Karpas-422 (cell line): ENCODE measurements at places on chromosomes 3 and 15. TPM values are rescaled to one million over a fixed set of nuclear protein-coding genes. Genes with fewer than 3 reads are reported as not detected.

CHRNA3 gene
- not detected in 2 replicates for total RNA-seq

DNA sequence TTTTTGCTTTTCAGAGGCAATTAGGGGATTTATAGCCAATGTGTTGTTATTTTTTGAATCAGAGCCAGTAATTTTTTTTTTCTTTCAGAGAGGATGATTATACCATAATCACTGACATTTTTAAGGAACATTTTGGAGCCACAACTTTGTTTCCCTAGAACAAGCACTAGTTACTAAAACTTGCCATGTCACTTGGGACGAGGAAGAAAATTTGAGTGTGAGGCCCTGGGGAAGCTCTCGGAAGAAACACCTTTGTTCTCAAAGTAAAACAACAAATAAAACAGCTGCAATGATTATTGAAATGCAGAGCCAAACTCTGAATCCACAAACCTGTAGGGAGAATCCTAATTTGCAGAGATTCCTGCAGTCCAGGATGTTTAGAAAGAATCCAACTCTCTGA is 69.7 kb downstream of the PDZRN3 start:
- no peak for DNase-seq

CGNL1 gene
- total RNA-seq, result not detected in 2 replicates

GRCh38 chr15:66847565-66847991 is 145.5 kb downstream of the SMAD6 start:
- no peak for DNase-seq

ITIH3 gene
- total RNA-seq, result not detected in 2 replicates

DNA sequence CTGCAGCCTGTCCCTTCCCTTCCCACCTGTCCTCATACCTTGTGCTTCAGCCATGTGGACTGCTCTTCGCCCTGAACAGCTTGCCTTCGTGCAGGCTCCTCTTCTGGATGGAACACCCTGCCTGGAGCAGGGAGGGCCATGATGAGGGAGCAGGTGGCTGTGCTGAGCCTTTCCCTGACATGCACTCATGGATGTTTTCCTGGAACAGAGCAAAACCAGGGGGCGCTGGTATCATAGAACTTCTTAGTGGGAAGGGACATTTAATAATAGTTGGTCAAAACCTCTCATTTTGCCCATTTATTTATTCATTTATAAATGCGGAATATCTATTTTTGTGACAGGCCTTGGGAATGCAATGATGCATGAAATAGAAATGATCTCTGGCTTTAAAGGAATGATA is 149.3 kb downstream of the CACNA1D start:
- no peak for DNase-seq

- no peak for DNase-seq
Measured at GRCh38 chr3:16304061-16305010, 39.3 kb downstream of the OXNAD1 start.

DCLK3 gene
- not detected in 2 replicates for total RNA-seq

DNA sequence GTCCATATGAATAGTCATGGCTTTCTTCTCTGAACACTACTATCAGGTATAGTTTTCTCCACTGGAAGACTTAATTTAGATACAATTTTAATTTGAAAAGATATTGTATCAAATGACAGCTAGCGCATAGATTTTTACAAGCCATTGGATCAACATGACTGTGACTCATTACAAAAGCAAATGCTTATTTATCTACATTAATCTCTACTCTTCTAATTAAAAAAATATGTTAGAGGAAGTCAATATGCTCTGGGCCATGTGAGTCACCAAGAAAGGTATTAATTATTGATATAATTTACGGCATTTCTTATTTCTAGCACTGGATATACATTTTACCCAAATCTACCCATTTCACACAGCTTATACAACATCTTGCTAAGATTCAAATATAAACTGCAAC is 800.3 kb upstream of the GBE1 start:
- DNase-seq, result no peak

DNA sequence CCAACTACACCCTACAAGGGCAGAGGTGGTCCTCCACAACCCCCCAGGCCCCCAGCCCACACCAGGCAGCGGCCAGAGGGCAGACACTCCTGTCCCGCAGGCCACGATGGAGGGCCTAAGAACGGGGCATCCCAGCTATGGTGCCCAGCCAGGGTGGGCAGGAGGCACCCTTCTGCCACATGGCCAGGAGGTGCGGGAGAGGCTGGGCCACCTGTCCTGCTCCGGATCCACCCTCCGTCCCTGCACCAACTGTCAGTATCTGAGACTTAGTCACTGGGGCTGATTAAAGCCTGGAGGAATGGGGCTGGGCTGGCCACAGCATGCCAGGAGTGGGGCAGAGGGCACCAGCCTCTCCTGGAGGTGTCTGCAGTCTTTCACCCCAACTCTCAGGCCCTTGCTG is 37.9 kb downstream of the TNK2 start:
- DNase-seq, result no peak

DNA sequence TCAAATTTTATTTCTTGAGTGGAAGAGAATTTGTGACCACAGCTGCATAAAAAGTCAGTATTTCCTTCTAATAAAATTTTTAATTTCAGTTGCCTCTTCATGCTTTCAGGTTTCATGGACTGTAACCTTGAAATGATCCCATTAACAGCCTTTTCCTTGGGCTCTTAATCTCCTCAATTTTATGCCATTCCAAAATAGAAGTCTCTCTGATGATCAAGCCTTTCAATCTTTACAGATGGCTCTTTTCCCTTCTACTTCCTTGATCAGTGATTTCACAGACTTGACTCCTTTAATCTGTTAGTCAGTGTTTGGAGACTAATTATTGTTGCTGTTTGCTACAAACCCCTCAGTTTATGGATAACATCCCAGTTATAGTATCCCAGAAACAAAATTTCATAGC is 11.9 kb downstream of the TSC22D2 start:
- no peak for DNase-seq

GAP43 gene
- not detected in 2 replicates for total RNA-seq

FEZF2 gene
- total RNA-seq, result not detected in 2 replicates

SCN11A gene
- 0.07 TPM in 1 of 2 replicates, not detected in the other for total RNA-seq

GHSR gene
- not detected in 2 replicates for total RNA-seq

- DNase-seq, result no peak
Measured at GRCh38 chr3:59464187-59464586, 414.4 kb upstream of the CFAP20DC start.

DNA sequence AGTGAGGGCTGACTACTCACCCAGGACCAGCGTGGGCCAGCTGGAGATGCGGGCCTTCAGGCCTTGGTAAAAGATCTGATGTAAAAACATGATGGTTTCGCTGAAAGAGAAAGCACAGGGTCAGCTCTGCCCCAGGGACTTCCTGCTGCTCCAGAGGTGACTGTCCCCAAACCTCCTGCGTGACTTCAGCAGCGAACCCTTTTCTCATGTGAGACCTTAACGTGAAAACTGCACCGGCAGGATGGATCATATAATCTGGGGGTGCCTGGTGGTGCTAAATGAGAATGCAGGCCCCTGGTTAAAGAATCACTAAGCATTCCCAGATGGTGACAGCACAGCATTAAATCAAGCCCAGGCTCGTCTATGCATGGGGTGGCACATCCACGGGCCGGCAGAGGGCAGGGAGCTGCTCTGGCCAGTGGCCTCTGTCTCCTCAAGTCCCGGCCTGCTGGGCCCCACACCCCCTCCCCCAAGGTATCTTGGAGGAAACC is 55.4 kb downstream of the RASGRF1 start:
- DNase-seq, result no peak

ANKRD63 gene
- not detected in 2 replicates for total RNA-seq

GRCh38 chr3:181561139-181562031 is 150.3 kb upstream of the SOX2 start:
- DNase-seq, result no peak

GRCh38 chr15:78402061-78402610 is 35.9 kb upstream of the IREB2 start:
- DNase-seq, result no peak
